ENCODE measurements at places on chromosomes 6 and 20.

DNA sequence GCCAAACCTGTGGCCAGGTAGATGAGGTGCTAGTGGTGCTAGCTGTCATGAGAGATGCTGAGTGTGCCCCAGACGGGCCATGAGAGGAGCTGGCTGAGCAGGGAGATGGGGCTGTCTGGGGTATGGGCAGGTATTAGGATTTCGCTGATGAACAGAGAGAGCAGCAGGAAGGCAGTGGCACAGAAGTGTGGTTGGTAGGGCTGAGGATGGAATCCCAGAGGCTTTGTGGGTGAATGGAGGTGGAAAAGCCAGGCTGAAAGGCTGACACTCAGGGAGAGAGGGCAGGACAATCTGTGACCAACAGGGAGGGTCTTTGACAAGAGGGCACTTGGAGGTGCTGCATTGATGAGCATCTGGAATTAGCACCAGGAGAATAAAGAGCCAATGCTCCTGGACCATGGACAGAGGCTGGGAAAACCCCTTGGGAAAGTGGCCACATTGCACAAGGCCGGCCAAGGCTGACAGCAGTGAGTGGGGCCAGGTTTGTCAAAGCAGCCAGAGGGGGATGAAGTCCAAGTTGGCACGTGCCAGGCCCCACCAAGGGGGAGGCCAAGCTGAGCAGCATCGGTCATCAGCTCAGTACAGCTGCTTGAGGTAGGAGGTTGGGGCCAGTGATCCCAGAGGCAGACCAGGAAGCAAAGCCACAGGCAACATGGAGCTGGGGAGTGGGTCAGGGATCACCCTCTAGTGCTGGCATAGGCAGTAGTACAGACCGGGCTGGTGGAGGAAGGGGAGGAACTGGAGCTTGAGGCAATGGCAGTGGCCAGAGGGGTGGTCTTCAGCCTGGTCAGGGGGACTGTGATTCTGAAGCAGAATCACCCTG lies 19.7 kb upstream of the SGK2 start:
- no peak for DNase-seq

DNA sequence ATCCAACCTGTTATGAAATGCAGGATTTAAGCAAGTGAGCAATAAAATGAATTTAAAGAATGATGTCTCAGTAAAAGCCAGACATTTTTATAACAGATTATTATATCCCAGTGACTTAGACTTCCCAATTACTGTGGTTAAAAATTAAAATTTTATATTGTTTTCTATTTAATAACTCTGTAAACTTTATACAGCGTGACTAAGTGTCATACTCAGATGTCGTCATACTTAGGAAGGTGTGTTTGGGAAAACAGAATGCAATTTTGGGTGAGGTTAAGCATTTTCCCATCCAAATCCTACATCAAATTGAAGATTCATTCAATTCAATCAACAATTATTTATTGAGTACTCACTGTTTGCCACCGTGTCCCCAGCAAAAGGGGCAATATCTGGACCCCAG lies 31.4 kb upstream of the FRMD1 start:
- no peak for DNase-seq

GRCh38 chr6:107582086-107582485 lies 92.2 kb downstream of the SOBP start:
- DNase-seq = no peak

DNA sequence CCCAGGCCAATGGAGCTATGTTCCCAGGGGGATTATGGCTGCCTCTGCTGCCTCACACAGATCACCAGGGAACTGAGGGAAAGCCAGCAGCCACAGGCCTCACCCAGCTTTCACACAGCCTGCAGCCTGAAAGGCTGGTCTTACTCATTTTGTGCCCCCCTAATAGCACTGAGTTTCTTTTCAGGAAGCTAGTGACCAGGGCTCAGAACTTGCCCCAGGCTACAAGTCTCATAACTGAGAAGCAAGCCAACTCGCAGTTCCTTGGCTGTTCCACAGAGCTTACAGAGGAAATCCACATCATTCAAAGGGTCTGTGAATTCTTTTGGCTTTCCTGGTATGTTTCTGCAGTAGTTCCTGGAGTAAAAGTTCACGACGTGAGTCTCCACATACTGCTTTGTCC lies 524.8 kb upstream of the GJE1 start:
- DNase-seq = peak; percentile 79

DNA sequence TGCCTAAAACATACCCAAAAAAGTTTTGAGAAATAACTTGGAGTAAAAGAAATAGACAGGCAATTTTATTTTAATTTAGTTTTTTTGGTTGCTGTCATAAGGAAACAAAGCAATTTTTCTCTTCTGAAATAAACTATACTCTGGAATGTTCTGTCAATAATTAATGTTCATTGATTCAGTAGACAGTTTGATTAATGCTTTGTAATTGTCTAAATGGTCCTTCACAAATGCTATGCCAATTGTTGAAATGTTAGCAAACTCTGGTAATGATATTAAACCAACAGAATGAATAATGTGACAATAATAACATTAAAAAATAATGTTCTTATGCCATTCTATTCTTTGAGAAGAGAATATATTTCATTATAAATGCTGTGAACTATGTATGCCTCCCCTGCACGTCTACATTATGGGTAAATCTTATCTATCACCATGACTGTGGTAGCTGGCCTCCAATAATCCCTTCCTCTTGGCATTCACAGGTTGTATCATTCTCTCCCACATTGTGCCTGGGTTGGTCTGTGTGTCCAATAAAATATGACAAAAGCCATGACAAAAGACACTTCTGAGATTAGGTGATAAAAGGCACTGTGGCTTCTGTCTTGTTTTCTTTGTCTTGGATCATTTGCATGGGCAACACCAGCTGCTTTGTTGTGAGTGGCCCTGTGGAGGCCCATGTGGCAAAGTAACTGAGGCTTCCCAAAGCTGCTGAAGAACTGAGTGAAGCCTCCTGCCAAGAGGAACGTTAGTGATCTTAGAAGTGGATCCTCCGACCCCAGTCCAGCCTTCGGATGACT lies 25.1 kb downstream of the IL20RA start:
- DNase-seq = no peak

DNA sequence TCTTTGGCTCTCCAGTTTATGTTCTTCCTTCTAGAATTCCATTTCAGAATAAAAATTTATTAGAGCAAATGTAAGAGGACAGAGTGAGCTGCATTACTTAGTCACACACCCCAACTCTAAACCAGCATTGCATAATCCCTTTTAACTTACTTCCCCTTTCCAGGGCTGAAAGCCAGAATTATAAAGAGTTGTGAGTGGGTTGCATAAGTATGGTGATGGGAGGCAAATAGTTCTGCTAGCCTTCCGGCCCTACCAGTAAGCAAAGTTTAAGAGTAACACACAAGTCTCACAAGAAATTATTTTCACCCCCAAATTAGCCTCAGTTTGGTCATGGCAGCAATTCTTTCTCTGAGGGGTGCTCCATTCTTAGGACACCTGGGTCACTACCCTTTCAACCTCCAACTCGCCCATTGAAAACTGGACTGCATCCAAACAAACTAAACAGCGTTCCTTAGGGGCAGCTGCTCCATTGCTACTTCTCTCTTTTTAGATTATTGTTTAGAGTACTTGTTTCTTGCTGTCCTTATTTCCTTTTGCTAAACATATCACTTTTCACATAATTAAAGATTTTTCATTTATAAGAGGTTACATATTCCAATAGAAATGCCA lies 1.6 kb downstream of the KIAA0408 start:
- DNase-seq = peak; percentile 64

GRCh38 chr6:163941624-163941976 lies 527.1 kb downstream of the QKI start:
- DNase-seq = no peak

- DNase-seq = peak; percentile 43
Measured at GRCh38 chr6:150038202-150039062, 13.1 kb upstream of the RAET1L start.

GRCh38 chr6:161908872-161909271 lies 635.0 kb upstream of the AGPAT4 start:
- DNase-seq = no peak

Data from EH (cell line).